Right forelimb (tissue), 1 donor: ENCODE measurements at places on chromosomes 2 and 18.

GRCh38 chr2:40516604-40517003 lies 64.7 kb upstream of the SLC8A1 start:
- no peak for DNase-seq

- no peak for DNase-seq
Measured at GRCh38 chr2:97712693-97713295, 582 bp upstream of the ZAP70 start.

GRCh38 chr2:234983011-234983726 lies 31.4 kb downstream of the SH3BP4 start:
- DNase-seq = no peak

GRCh38 chr2:160918906-160919503 lies 241.2 kb upstream of the TANK start:
- no peak for DNase-seq

DNA sequence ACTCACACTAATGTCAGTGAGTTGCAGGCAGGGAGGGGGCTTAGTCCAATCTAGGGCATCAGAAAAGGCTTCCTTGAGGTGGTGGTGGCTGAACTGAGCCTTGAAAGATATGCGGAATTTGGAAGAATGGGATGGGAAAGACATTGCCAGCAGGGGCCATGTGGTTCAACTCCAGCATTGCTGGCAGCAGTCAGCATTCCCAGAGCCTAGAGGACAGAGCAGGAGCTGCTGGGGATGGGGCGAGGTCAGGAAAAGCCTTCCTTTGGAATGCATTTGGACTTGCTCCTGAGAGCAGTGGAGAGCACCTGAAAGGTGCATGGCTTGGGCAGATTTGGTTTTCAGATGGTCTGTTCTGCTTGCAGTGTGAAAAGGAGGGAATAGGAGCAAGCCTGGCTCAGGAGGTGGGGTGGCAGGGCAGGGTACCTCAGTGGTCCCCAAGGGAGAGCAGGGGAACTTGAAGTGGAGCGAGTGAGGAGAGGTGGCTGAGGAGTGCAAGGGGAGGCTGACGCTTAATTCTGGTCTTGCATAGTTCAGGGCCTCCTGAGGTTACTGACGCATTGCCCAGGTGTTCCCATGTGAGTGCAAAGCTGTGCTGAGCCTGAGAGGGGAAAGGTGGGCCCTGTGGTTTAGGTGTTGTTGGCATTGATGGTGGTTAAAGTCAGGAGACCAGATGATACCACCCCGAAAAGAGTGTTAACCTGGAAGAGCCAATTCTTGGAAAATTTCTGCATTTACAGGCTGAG lies 112.1 kb upstream of the MGAT5 start:
- no peak for DNase-seq
